Transverse colon (tissue), 4 donors: ENCODE measurements at places on chromosomes 6 and 20. TPM values are rescaled to one million over a fixed set of nuclear protein-coding genes. Genes with fewer than 3 reads are reported as not detected.

DNA sequence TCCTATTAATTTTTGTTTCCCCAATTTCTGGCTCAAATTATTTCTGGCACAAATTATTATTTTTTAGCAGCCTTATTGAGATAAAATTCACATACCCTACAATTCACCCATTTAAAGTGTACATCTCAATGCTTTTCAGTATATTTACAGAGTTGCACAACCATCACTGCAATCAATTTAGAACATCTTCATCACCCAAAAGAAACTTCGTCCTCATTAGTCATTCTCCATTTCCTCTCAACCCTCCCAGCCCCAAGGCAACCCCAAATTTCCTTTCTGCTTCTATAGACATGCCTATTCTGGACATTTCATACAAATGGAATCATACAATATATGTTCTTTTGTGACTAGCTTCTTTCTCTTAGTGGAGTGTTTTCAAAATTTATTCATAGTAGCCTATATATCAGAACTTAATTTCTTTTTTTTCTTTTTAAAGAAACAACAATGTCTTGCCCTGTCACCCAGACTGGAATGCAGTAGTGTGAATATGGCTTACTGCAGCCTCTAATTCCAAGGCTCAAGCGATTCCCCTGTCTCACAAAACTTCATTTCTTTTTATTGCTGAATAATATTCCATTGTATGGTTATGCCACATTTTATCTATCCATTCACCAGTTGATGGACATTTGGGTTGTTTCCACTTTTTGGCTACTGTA, 84.5 kb downstream of the DNAH8 start:
- DNase-seq = no peak

DNA sequence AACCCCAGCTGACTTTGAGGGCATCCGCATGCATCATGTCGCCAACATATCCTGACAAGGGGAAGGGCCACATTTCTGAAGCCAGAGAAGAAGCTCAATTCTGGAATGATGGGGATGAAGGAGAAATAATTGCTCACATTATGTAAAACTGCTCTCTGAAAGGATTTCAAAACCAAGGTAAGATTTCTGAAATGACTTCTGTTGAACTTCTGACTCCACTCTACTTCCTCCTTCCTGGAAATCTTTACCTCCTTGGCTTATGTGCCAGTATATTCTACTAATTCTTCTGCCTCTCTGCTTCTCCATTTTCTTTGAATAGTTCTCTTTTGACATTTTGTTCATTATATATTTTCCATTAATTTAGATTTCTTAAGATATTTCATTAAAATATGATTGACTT, 31.9 kb downstream of the HLA-DPB1 start:
- no peak for DNase-seq

GRCh38 chr20:32035426-32035779, 16.6 kb upstream of the HCK start:
- no peak for DNase-seq

GRCh38 chr6:134217105-134217797, 100.7 kb downstream of the SGK1 start:
- no peak for DNase-seq

GRCh38 chr6:32825966-32826365, 9.2 kb upstream of the HLA-DOB start:
- DNase-seq = no peak

The TGM3 gene
- not detected for total RNA-seq
